ENCODE measurements at places on chromosomes 2 and 18. TPM values are rescaled to one million over a fixed set of nuclear protein-coding genes. Genes with fewer than 3 reads are reported as not detected.

Gene ME2
- 117 TPM for total RNA-seq

Gene M1AP
- 10.3 TPM for total RNA-seq

GRCh38 chr2:234304950-234305349 is 191.9 kb downstream of the ARL4C start:
- H3K27me3 ChIP-seq: no peaks in the 10 kb centered on the region
- DNase-seq: no peak
- no peaks in the 10 kb centered on the region for H3K36me3 ChIP-seq
- no peak overlapping the region for H3K4me3 ChIP-seq

GRCh38 chr2:241052677-241053360 is 49.3 kb downstream of the MTERF4 start:
- H3K27ac ChIP-seq: no peak overlapping the region
- no peak overlapping the region for H3K4me3 ChIP-seq
- no peaks in the 10 kb centered on the region for H3K4me1 ChIP-seq
- H3K27me3 ChIP-seq: no peaks in the 10 kb centered on the region

DNA sequence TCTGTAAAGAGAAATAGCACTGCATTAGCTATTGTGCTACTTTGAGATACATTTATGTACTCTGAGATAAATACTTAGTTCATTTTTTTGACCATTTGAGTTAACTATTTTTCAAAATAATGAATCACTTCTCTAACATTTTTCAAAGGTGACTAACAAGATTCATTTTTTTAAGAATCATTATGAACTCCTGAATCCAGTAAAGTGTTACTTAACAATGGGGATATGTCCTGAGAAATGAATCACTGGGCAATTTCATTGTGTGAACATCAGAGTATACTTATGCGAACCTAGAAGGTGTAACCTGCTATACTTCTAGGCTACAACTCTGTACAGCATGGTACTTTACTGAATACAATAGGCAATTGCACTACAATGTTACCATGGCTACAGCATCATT is 355.8 kb downstream of the ARL6IP6 start:
- no peaks in the 10 kb centered on the region for H3K36me3 ChIP-seq
- no peak for DNase-seq
- no peak overlapping the region for H3K4me3 ChIP-seq
- no peak overlapping the region for H3K27ac ChIP-seq
- H3K27me3 ChIP-seq: no peaks in the 10 kb centered on the region
- no peaks in the 10 kb centered on the region for H3K4me1 ChIP-seq

- no peak overlapping the region for H3K27ac ChIP-seq
- no peaks in the 10 kb centered on the region for H3K36me3 ChIP-seq
- H3K4me3 ChIP-seq: no peak overlapping the region
- no peaks in the 10 kb centered on the region for H3K4me1 ChIP-seq
Observed at GRCh38 chr2:176650838-176651555, 381.8 kb downstream of the MTX2 start.

Gene WIPF1
- 12.3 TPM for total RNA-seq

DNA sequence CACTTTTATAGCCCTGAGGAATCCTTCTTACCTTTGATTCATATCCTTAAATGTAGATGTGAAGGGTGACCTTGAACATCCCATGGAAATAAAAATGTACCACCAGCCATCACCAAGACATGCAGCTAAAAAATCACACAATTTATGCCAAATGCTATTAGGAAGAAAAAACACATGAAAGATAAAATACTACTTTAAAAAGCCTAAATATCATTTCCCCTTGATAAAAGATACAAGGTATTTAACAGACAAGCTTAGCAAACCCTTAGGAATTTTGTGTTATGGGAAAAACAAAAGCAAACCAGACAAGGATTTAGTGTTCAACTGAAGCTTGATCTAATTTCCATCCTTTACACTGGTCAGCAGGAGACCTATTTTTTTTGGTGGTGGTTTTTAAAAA is 255.0 kb downstream of the ICOS start:
- no peak overlapping the region for H3K4me3 ChIP-seq
- H3K36me3 ChIP-seq: no peaks in the 10 kb centered on the region
- H3K27me3 ChIP-seq: no peaks in the 10 kb centered on the region
- DNase-seq: no peak
- no peak overlapping the region for H3K27ac ChIP-seq
- H3K4me1 ChIP-seq: no peaks in the 10 kb centered on the region

Gene TEKT4
- not detected for total RNA-seq

DNA sequence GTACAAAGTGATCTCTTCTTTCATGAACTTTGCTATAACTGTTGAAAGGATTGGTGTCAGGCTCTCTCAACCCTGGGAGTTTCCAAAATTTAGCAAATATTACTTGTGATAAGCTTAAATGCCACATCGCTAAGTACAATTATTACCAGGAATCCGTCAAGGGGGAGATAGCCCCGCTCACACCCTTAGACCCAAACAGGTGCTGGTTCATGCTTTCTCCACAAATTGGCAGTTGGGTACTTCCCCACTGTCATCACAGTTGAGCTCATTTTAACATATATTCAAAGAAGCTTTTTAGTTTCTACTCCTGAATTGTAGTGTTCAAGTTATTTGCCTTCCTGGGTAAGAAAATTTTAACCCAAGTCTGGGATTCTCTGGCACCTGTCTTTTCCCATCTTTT is 29.8 kb upstream of the EPB41L5 start:
- no peaks in the 10 kb centered on the region for H3K27me3 ChIP-seq
- no peak for DNase-seq

GRCh38 chr2:24618144-24618543 is 127.1 kb downstream of the NCOA1 start:
- H3K36me3 ChIP-seq: no peaks in the 10 kb centered on the region
- no peak overlapping the region for H3K27ac ChIP-seq
- H3K4me1 ChIP-seq: peaks cover 19% of the 10 kb centered on the region
- DNase-seq: no peak

DNA sequence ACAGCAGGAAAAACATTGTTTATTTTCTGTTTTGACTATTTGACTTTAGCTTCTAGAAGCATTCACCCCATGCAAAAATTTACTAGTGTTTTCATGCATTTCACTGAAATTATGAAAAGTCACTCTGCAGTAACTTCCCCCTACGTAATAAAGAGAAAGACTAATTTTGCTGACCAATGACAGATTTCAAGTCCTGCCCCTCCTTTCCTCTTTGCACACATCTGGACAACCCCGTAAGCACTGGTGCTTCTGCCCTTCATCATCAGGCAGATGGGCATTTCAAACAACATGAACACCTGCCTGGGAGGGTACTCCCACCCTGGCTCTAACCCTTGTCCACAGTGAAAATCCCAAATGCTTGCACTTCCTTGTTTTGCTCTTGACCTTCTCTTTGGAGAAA is 815.0 kb upstream of the ID2 start:
- H3K27ac ChIP-seq: no peak overlapping the region
- DNase-seq: no peak
- no peaks in the 10 kb centered on the region for H3K27me3 ChIP-seq
- no peaks in the 10 kb centered on the region for H3K36me3 ChIP-seq
- H3K4me1 ChIP-seq: no peaks in the 10 kb centered on the region
- no peak overlapping the region for H3K4me3 ChIP-seq

Gene KCNIP3
- total RNA-seq: 4.0 TPM

Gene CROCC2
- total RNA-seq: not detected

Gene MAP3K19
- not detected for total RNA-seq

DNA sequence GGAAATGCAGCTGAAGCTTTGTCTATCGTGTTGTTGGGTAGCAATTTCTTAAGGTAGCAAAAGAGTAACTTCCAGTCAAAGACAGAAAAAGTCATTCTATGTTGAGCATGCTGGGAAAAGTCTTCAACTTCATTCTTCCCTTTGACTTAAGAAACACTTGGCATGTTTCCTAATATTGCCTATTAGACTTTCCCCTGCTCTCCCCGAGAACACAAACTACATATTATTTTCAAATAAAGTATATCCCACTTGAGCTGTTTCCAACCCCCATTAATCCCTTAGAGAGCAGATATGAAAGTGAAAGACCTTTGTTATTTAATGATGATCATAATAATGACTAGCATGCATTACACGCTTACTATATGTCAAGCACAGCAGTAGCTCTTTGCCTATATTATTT is 136.0 kb upstream of the SPOPL start:
- H3K27me3 ChIP-seq: no peaks in the 10 kb centered on the region
- H3K4me3 ChIP-seq: no peak overlapping the region
- H3K4me1 ChIP-seq: no peaks in the 10 kb centered on the region
- no peak overlapping the region for H3K27ac ChIP-seq
- H3K36me3 ChIP-seq: no peaks in the 10 kb centered on the region

Gene CENPA
- 0.41 TPM for total RNA-seq

GRCh38 chr2:25885933-25886332 is 7.6 kb upstream of the ASXL2 start:
- no peak overlapping the region for H3K4me3 ChIP-seq
- no peaks in the 10 kb centered on the region for H3K36me3 ChIP-seq
- peak; percentile 32 for DNase-seq
- H3K27me3 ChIP-seq: no peaks in the 10 kb centered on the region
- no peak overlapping the region for H3K27ac ChIP-seq
- H3K4me1 ChIP-seq: no peaks in the 10 kb centered on the region

DNA sequence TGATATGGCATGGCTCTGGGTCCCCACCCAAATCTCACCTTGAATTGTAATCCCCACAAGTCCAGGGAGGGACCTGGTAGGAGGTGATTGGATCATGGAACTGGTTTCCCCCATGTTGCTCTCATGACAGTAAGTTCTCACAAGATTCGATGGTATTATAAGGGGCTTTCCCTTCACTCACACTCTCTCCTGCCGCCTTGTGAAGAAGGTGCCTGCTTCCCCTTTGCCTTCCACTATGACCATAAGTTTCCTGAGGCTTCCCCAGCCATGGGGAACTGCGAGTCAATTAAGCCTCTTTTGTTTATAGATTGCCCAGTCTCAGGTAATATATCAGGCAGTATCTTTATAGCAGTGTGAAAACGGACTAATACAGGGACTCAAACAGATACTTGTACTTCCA is 50.4 kb upstream of the ZNF532 start:
- H3K27me3 ChIP-seq: no peaks in the 10 kb centered on the region
- no peaks in the 10 kb centered on the region for H3K36me3 ChIP-seq
- H3K4me1 ChIP-seq: no peaks in the 10 kb centered on the region

DNA sequence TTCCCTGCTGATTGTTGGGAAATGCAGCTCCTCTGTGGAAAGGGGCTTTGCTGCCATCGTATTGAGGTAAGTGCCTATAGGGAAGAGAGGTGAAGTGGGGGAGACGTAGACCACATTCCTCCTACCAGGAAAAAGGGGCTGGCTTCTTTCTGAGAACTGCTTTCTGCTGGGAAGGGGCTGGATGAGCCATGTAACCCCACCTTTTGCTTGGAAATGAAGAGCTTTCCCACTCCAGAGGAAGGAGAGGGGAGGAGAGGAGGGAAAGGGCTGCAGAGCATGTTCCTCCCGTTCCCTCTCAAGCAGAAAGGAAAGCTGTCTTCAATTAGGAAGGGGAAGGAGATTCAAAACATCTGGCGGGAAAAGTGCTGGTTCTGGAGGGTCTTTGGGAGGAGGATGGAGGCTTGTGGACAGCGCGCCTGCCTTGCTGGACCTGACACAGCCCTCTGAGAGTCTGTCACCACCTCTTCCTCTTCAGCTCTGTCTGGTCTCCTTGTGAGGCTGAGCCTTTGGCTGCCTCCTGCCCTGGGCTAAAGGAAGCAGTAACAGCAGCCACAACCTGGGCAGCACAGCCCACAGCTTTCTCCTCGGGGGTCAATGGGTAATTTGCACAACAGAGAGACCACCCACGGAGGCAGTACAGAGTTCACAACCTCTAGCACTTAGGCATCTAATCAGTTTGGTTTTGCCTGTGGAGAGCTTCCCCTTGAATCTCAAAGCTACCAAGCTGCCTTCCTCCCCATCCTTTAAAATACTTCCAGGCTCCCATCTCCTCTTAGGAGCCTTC is 410.0 kb upstream of the TNP1 start:
- H3K4me1 ChIP-seq: peaks cover 8% of the 10 kb centered on the region
- DNase-seq: no peak
- no peaks in the 10 kb centered on the region for H3K27me3 ChIP-seq
- H3K4me3 ChIP-seq: no peak overlapping the region

GRCh38 chr2:162328424-162329157 is 10.1 kb upstream of the IFIH1 start:
- no peaks in the 10 kb centered on the region for H3K4me1 ChIP-seq
- no peak overlapping the region for H3K4me3 ChIP-seq
- no peaks in the 10 kb centered on the region for H3K36me3 ChIP-seq

DNA sequence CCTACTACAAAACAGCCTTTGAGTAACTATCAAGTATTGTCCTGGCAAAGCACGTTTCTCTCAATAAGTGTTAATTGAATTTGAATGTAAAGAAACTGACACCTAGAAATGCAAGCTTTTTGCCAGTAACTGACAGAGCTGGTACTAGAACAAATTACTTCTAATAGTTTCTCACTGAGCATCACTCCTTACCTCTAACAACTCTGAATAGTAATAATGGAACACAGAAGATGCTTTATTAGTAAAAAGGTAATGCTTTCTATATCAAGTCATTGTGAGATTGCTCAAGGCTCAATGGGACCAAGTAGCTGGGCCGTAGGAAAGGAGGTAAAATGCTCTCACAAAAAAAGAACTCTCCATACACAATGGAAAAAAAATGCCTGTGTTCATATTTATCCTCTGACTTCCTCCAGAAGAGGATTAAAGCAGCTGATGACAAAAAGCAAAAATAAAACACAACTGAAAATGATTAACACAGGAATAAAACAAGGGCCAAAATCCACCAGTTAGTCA is 11.8 kb downstream of the RASGRP3 start:
- H3K27ac ChIP-seq: no peak overlapping the region
- H3K4me3 ChIP-seq: no peak overlapping the region
- no peaks in the 10 kb centered on the region for H3K27me3 ChIP-seq
- no peak for DNase-seq
- no peaks in the 10 kb centered on the region for H3K4me1 ChIP-seq
- H3K36me3 ChIP-seq: no peaks in the 10 kb centered on the region

- H3K4me1 ChIP-seq: no peaks in the 10 kb centered on the region
- H3K27ac ChIP-seq: no peak overlapping the region
- DNase-seq: no peak
- no peaks in the 10 kb centered on the region for H3K36me3 ChIP-seq
- H3K27me3 ChIP-seq: no peaks in the 10 kb centered on the region
Observed at GRCh38 chr2:98713332-98714015, 17.5 kb downstream of the MGAT4A start.

GRCh38 chr18:51196811-51197660 is 445 bp downstream of the MEX3C start:
- peak overlapping the region; percentile 97 for H3K27ac ChIP-seq
- DNase-seq: no peak
- no peaks in the 10 kb centered on the region for H3K4me1 ChIP-seq
- H3K4me3 ChIP-seq: peak overlapping the region; percentile 81
- H3K36me3 ChIP-seq: no peaks in the 10 kb centered on the region
- H3K27me3 ChIP-seq: no peaks in the 10 kb centered on the region

Gene SLC40A1
- 57.7 TPM for total RNA-seq
